ENCODE measurements at places on chromosomes 2 and 18.

- no peak for DNase-seq
These were observed 427.7 kb upstream of the HS6ST1 start for GRCh38 chr2:128746356-128746755.

GRCh38 chr2:232883116-232883721, 13.2 kb downstream of the SNORC start:
- DNase-seq: no peak

GRCh38 chr2:150625303-150625702, 137.8 kb upstream of the RND3 start:
- no peak for DNase-seq

DNA sequence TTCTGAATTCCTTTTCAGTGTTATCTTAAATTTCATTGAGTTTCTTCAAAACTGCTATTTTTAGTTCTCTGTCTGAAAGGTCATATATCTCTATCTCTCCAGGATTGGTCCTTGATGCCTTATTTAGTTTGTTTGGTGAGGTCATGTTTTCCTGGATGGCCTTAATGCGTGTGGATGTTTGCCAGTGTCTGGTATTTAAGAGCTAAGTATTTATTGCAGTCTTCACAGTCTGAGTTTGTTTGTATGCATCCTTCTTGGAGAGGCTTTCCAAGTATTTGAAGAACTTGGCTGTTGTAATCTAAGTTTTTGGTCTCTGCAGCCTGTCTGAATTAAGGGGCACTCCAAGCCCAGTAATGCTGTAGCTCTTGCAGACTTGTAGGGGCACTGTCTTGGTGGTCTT, 249.3 kb downstream of the ZNF385B start:
- no peak for DNase-seq

- no peak for DNase-seq
These were observed 91.9 kb upstream of the LRP1B start for GRCh38 chr2:142222715-142223114.

- no peak for DNase-seq
These were observed 139.6 kb downstream of the MYO1B start for GRCh38 chr2:191384829-191385228.

DNA sequence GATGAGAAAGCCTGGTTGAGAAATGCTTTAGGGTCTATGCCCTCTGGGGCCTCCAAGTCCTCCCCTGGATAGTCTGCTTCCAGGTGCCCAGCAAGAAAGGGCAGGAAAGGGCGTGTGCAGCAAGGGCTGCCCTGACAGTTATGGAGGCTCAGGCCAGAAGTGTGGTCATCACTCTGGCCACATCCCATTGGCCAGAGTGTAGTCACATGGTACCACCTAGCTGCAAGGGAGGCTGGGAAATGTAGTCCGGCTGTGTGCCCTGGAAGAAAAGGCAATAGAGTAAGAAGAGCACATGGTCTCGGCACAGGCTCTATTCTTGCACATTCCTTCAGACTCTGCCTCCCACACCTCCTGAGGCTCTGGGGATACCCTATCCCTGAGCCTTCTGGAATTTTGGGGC, 35.7 kb downstream of the ODC1 start:
- DNase-seq: no peak

DNA sequence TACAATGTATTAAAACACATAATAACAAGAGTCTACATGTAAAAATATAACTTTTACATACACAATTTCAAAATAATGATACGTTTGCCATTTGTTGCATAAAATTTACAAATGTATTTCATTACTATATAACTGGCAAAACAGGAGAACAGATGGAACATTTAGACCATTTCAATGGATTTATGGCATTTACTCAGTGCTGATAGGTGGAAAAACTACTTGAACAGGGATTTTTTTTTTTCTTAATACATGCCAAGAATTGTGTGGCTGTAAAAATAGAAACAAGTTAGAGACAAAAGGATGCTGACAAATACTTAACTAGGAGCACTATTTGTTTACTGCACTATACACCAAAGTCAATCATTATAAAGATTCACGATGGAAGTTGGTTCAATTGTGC, 266.8 kb upstream of the CCDC68 start:
- DNase-seq: no peak

DNA sequence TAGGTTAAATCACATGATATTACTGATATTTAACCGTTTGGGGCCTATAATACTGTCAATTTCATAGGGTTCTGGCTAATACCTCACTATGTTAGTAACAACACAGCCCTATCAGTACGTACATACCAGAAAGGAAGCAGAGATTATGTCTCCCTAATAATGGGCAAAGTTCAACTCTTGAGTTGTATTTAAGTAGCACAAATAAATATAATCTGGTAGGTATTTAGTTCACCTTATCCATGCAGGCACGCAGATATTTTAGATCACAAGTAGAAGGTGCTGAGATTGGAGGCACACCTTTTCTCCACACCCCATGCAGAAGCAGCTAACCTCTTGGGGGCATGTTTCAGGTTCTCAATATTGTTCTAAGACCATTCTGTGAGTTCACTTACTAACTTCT, 118.9 kb downstream of the IRS1 start:
- DNase-seq: no peak

- DNase-seq: no peak
These were observed 16.8 kb downstream of the TMEM17 start for GRCh38 chr2:62489162-62489561.

DNA sequence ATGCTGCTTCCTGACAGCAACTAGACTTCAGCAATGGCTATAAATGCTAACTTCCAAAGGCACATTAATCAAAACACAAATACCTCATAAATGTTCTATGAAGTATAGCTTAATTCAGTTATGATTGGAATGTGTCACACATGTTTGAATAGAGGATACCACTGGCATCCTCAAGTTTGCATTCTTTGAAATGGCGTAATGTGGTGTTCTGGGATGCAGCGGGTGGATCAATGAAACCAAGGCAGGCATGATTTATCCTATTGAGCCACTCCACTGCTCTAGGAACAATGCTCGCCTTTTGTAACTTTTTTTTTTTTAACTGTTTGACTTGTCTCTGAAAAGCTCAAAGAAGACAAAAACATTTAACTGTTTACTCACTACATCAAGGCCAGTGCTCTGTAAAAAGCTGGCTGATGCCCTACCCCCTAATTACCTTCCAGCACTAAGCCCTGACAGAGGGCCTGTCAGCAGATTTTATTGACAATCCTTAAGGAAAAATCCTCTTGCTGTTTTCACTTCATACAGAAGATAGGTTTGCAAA, 278.8 kb upstream of the SESTD1 start:
- no peak for DNase-seq

DNA sequence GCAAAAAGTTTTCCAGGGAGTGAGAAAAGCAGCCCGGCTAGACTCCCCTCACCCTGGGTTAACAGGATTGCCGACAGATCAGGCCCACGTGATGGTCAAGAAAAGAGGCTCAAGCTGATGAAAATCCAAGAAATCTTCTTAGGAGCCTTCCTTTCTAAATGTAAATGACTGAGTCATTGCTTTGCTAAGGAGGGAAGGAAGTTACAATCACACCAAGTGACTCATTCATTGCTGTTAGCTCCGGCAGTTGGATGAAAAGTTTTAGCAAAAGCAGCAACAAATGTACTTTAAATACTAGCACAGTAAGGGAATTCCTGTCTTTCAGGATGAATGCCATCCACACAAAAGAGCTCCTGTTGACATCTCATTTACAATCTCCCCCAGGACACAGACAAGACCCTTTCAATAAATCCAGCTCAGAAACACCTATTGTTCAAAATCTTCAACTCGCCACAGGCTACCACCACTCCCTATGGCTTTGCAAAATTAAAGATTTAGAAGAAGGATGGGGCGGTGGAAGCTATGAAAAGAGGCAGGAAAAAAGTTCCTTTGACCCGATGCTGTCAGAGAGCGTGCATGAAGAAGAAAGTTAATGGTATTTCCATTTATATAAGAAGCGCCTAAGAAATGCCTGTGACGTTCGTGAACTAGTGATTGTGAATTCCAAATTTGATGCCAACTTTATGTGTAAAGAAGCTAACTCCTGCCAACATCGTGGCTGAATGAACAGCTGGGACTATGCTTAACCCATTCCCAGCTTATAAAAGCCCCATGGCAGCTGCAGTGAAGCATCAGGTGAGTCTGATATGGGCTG, 153.7 kb downstream of the TGIF1 start:
- no peak for DNase-seq

- DNase-seq: no peak
These were observed 37.1 kb upstream of the SLC1A4 start for GRCh38 chr2:64952096-64952495.

DNA sequence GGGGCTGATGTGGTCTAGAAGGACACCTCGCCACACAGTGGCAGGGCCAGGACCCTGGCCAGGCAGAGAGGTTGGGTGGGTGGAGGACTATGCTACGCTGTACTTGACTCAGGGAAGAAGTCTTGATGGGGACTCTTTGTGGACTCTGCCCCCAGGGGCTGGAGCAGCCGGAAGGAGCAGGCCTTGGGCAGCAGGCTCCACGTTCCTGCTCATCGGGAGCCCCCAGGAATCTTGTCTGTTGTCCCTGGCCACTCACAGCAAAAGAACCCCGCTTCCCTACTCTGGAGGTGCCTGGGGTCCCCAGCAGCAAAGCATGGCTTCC, 79.0 kb downstream of the POLR1A start:
- DNase-seq: no peak

DNA sequence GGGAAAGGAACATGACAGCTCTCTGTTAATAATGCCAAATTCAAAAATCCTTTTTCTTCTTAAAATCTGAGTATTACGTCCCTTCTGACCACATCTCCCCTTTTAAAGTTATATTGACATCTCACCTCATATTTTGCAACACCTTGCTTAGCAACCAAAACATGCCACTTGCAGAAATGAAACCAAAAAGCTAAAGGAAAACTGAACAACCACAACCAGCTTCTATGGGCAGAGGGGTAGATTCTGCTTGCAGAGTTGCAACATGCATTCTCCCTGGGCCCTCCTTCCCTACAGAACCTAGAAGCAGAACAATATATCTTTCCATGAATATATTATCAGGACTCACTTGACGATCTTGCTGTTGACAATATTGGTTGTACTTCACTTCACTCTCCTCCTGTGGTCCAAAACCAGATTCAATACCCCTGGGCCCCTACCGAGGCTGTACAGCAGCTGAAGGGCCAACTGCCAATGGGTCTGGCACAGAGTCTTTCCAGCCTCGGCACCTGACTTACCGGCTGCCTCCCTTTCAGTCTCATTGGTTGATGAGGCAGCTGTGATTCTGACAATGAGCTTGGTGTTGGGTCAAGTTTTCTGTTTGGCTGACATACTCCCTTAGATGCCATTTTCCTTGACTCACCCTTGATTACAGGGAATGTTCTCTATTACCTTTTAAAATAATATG, 616.6 kb downstream of the ZEB2 start:
- no peak for DNase-seq

DNA sequence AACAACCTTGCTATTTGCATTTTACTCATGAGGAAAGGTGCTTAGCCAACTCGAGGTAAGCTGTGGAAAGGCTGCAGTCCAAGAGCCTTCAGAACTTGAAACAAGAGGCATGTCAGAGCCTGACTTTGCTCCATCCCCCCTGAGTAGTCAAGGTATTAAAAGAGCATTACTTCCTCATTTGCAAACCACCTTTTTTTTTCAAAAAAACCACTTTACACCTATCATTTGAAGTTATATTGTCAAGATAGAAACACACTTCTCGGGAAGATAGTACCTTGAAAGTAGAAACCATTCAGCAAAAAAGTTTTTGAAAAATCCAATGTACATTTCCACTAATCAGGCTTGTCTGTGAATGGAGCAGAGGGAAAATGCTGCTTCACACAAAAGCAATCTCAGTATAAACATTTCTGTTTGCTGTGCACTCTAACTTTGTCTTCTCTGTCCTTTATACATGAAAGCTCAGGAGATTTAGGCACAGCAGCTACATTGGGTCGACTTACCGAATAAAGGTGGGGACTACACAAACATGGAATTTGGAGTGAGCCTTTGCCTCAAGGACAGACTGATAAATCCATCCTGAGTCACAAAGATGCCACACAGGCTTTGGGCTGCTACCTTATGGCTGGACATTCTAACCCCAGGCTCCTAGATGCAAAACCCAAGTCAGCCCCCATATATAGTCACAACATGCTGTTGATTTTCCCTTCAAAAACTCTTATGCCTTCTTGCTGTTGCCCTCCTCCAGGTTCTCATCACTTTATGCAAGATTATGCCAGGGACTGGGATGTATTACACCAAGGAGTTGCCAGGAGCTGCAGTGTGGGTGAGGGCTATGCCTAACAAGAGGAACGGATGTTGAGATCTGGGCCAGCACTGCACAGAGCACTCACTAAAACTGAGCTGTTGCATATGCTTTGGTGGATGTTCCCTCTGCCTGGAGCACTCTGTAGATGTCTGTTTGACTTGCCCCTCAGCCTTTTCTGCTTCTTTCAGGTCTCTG, 41.4 kb upstream of the EML4 start:
- peak; percentile 71 for DNase-seq

- DNase-seq: no peak
These were observed 8.2 kb downstream of the GDF7 start for GRCh38 chr2:20674974-20675679.

GRCh38 chr2:18597618-18598017, 8.2 kb upstream of the NT5C1B start:
- DNase-seq: no peak

DNA sequence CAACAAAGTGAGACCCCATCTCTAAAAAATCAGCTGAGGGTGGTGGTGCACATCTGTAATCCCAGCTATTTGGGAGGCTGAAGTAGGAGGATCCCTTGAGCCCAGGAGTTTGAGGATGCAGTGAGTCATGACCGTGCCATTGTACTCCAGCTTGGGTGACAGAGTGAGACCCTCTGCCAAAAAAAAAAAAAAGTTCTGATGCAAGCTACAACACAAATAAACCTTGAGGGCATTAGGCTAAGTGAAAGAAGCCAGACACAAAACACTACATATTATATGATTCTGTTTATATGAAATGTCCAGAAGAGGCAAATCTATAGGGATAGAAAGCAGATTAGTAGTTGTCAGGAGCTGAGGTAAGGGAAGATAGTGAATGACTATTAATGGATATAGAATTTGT, 13.0 kb downstream of the YWHAQ start:
- DNase-seq: no peak

DNA sequence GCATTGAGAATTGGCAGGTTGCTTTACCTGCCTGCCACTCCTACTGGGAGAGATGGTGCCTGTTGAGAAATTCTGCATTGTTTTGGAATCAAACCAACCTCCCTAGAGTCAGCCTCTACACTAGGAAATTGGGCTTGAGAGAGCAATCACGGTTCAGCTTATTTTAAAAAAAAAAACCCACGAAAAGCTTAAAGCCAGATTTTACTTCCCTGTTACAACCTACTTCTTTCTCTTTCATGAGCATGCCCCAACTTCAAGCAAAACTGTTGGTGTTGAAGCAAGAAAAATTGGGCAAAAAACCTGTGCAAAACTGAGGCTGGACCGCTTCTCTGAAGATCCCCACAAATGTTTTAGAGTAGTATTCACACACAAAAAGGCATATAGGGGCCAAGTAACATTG, 134.6 kb upstream of the ZEB2 start:
- no peak for DNase-seq

DNA sequence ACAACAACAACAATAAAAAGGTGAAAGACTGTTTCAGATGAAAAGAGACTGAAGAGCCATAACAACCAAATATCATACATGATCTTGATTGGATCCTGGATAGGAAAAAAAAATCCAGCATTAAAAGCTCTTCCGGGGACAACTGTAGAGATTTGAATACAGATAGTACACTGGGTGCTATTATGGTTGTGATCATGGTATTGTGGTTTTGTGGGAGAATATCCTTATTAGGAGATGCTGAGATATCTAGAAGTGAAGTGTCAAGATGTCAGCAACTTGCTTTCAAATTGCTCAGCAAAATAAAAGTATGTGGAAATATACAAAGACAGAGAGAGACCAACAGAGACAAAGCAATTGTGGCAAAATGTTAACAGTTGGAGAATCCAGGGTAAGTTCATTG, 15.5 kb upstream of the SPATA3 start:
- no peak for DNase-seq

GRCh38 chr2:100796499-100797100, 23.3 kb upstream of the NPAS2 start:
- no peak for DNase-seq

Measured in CD4-positive, alpha-beta memory T cell (primary cell).